SJCRH30 (cell line): ENCODE measurements at places on chromosomes 12 and 14.

DNA sequence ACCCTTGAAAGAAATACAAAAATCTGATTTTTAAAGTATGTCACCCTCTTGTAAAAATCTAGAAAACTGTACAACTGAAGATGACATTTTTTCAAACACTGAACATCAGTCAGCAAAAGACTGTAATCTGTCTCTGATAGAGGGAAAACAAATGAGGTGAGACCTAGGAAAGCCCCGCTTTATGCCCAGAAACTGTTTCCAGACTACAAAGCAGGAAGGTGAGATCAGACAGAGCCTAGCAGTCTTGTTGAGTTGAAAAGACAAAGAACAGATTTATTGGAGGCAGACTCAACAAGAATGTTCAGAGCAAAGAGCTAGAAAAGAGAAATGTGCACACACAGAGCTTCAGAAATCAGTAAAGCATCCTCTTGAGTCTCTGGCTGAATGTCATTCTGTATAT is 873.6 kb downstream of the LRFN5 start:
- H3K4me3 ChIP-seq = no peak overlapping the region
- H3K27me3 ChIP-seq = no peaks in the 10 kb centered on the region
- no peak for DNase-seq
- no peaks in the 10 kb centered on the region for H3K36me3 ChIP-seq
- no peak overlapping the region for H3K27ac ChIP-seq

- H3K36me3 ChIP-seq = no peaks in the 10 kb centered on the region
- H3K27me3 ChIP-seq = peaks cover 39% of the 10 kb centered on the region
- H3K4me1 ChIP-seq = no peaks in the 10 kb centered on the region
- H3K4me3 ChIP-seq = no peak overlapping the region
Observed at GRCh38 chr12:2654311-2654710, 140.5 kb upstream of the FKBP4 start.

DNA sequence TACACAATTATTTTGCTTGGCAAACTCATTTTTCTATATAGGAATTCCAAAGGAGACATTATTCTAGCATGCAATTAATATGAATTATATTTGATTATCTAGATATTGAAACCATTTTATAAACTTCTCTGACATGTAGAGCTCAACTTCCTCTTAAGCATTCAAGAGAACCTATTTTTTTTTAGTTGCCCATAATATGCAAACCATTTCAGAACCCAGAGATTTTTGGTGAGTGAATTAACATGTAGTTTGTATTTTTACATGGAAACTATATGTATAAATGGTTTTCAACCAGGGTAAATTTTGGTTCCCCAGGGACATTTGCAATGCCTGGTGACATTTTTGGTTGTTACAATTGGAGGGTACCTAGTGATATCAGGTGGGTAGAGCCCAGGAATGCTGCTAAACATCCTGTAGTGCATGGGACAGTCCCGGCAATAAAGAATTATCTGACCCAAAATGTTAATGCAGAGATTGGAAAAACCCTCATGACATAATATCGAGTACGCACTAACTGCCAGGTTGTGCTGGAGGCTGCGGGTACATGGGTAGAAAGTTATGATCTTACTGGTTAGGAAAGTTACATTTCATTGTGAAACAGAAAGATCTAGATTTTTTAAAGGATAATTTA is 338.9 kb upstream of the GARIN2 start:
- H3K27me3 ChIP-seq = no peaks in the 10 kb centered on the region
- H3K4me1 ChIP-seq = no peaks in the 10 kb centered on the region
- H3K36me3 ChIP-seq = no peaks in the 10 kb centered on the region
- H3K4me3 ChIP-seq = no peak overlapping the region
- DNase-seq = no peak

GRCh38 chr12:22626406-22626805 is 1.4 kb downstream of the ETNK1 start:
- H3K27ac ChIP-seq = peak overlapping the region; percentile 95
- peaks cover 3% of the 10 kb centered on the region; the same call in 1 of the 2 replicates for H3K36me3 ChIP-seq
- DNase-seq = no peak
- H3K27me3 ChIP-seq = no peaks in the 10 kb centered on the region

DNA sequence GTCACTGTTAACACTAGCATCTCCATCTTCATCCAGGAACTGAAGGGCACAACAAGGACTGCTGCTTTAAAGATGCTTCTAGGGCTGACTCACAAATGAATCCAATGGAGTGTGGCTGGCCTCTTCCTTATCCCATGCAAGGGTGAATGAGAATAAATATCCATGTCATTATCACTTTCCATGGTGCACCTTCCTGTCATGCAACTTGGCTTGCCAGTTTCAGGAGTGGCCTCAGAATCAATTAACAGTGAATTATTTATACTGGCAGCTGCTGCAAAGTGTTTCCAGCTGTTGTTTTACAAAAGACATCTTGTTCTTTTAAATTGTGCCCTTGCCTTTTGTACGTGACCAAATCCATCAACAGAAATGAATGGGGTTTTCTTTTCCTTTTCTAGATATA is 499.3 kb upstream of the TMEM132C start:
- DNase-seq = peak; percentile 10
- H3K4me3 ChIP-seq = no peak overlapping the region
- peak overlapping the region; percentile 19; the same call in 1 of the 2 replicates for H3K27ac ChIP-seq
- H3K27me3 ChIP-seq = no peaks in the 10 kb centered on the region

DNA sequence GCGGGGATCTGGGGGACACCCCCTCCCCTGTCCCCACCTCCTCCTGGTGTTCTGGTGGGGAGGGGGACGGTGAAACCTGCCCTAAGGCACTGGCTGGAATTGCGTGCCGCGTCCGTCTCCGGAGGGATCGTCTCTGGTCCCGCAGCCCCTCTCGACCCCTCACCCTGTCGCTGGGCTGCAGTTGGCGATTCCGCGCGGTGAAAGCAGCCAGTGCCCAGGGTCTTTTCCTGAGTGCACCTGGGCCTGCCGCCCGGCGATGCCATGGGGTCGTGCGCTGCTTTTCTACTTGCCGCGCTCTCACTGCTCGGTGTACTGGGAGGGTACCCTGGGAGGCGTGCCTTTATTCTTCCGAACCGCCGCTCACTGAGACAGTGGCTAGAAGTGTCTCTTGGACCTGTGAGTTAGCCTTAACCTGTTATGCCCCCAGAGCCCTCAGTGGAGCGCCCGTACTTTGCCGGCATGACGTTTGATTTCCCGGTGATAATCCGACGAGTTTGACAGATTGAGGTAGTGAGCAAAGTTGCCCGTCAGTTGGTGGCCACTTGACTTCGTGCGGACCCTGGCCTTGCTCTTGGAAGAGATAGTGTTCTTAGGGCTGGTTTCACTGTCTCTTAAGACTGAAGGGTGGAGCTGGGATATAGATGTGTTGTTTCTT is 788 bp downstream of the SFSWAP start:
- peak overlapping the region; percentile 91 for H3K4me3 ChIP-seq
- H3K4me1 ChIP-seq = 0 out of 2 replicates have a peak, but pooled peaks cover 3% of the 10 kb centered on the region
- peaks cover 29% of the 10 kb centered on the region for H3K36me3 ChIP-seq
- no peaks in the 10 kb centered on the region for H3K27me3 ChIP-seq

DNA sequence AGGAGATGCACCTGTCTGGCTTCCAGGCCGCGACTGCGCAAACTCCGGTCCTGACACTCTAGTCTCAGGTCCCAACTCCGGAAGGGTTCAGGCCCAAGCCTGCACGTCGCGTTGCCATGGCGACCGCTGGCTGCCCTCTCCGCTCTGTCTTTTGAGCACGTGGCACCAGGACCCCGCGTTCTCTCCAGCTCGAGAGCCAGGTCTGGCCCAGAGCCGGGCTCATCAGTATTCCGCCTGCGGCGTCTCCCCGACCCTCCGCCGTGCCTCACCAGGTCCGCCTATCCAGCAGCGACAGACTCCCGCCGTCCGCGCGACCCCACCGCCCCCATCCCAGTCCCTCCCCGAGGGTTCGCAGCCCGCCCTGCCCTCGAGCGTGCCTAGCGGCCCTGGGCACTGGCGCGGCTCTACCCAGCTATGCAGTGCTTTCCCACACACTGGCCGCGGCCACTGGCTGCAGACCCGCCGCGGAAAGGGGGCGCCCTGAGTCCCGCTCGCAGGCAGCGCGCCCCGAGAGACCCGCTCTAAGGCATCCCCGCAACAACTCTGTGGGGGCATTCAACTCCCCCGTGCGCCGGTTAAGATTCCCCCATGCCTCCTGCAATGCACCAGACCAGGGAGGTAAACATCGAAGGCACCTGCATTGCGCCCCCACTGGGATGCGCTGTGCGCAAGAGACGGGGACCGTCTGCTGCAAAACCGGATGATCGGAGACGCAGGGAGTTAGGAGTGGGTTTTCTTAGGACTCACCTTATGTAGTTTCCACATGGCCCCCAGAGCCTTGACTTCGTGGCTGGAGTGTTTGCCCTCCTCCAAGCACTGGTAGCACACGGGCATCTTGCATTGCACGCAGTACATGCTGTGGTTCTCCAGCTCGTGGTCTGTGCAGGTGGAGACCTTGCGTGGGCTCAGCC is 1.3 kb downstream of the TRIM9 start:
- H3K27me3 ChIP-seq = 0 out of 2 replicates have a peak, but pooled peaks cover 4% of the 10 kb centered on the region
- no peaks in the 10 kb centered on the region for H3K4me1 ChIP-seq
- H3K36me3 ChIP-seq = no peaks in the 10 kb centered on the region
- no peak overlapping the region for H3K4me3 ChIP-seq
- no peak overlapping the region for H3K27ac ChIP-seq

- peaks cover 8% of the 10 kb centered on the region for H3K4me1 ChIP-seq
- H3K27ac ChIP-seq = peak overlapping the region; percentile 48; the same call in 1 of the 2 replicates
- H3K4me3 ChIP-seq = peak overlapping the region; percentile 72
- H3K27me3 ChIP-seq = no peaks in the 10 kb centered on the region
- H3K36me3 ChIP-seq = peaks cover 19% of the 10 kb centered on the region
- no peak for DNase-seq
Observed at GRCh38 chr14:20989471-20989786, 351 bp upstream of the METTL17 start.
